Kidney (tissue), 22 donors: ENCODE measurements at places on chromosomes 3 and 15. TPM values are rescaled to one million over a fixed set of nuclear protein-coding genes. Genes with fewer than 3 reads are reported as not detected.

ECT2 gene
- 2.4 TPM for polyA plus RNA-seq

BOC gene
- 6.1 TPM for polyA plus RNA-seq

- no peak for DNase-seq
Observed at GRCh38 chr3:13976469-13976868, 96.6 kb upstream of the WNT7A start.

- DNase-seq, result no peak
Observed at GRCh38 chr3:178329936-178330335, 206.3 kb upstream of the KCNMB2 start.

GRCh38 chr3:170330366-170330765 is 27.1 kb upstream of the SKIL start:
- no peak for DNase-seq

- no peak for DNase-seq
Observed at GRCh38 chr3:132047209-132047608, 12.4 kb upstream of the CPNE4 start.

TRIM59 gene
- polyA plus RNA-seq, result 0.84 TPM
